WERI-Rb-1 (cell line): ENCODE measurements at places on chromosomes 12 and 14.
A peak's percentile ranks its signal among the peaks of the same experiment; 100 is the strongest.

GRCh38 chr12:132638541-132639408 is 20.2 kb downstream of the P2RX2 start:
- peak; percentile 60 for DNase-seq

DNA sequence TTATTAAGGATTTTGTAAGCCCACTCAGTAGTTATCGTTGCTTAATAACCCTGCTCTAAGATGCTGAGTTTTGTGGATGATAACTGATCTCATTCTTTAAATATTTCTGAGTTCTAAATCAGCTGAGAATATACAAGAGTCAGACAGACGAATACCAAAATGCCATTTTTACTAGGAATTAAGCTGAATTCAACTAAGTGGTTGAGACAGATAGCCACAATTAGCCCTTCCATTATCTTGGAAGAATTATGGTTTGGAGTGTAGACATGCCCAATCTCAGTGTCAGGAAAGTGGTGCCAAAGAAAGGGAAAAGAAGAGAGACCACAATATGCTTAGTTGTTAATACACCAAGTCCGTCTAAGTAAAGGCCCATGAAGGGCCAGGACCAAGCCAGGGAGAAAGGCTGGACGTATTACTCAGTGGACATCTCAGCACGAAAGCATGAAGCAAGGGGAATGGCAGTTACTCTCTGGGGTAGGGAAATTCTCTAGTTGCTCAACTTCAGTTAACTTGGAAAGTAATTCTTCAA is 58.6 kb downstream of the KCNA5 start:
- no peak for DNase-seq

- DNase-seq = no peak
These were observed 26.3 kb upstream of the CPM start for GRCh38 chr12:68959143-68959858.

GRCh38 chr14:84375235-84375634 is 1154.7 kb upstream of the FLRT2 start:
- DNase-seq = no peak

GRCh38 chr12:132014092-132014914 is 64.6 kb downstream of the EP400 start:
- DNase-seq = no peak
